Astrocyte (in vitro differentiated cells and primary cell): ENCODE measurements at places on chromosomes 1 and 21.

DNA sequence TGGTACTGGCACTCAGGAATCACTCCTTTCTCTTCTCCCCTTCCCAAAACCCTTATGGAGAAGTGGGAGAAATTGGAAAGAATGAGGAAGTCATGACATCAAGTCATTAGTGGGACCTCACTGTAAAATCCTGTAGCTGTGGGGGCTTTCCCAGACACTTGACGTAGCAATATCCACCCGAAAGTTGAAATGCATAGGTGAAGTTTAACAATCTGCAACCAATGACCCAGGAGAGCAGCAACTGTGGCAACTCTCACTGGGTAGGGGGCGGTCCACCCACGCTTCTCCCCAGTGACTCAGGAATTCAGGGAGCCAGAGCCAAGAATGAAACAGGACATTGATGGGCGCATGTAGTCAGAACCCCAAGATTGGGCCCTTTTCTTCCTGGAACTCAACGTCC lies 27.0 kb downstream of the ABCA4 start:
- peak; percentile 74 for DNase-seq

- no peak for DNase-seq
Measured at GRCh38 chr1:46199233-46199749, 1.1 kb upstream of the POMGNT1 start.

DNA sequence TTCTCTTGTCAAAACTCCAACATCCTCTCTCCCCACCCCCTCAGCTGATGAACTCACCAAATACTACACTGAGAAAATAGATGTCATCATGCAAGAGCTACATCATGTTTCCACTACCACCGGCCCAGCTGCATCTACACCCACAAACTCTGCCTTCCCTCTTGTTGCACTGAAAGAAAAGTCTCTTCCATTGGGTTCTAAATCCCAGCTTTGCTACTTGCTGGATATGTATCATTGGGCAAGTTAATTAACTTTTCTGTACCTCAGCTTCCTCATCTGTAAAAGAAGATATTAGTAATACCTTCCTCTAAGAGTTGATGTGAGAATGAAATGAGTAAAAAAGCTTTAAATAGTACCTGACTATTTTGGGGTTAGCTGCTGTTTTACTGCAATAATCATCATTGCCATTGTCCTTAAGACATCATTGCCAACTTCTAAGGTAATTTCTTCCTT lies 108.6 kb downstream of the OLFML2B start:
- DNase-seq, result no peak

- DNase-seq, result no peak
Measured at GRCh38 chr1:113891631-113892220, 4.3 kb upstream of the BCL2L15 start.

- DNase-seq, result no peak
Measured at GRCh38 chr1:53634571-53634979, 104.4 kb downstream of the GLIS1 start.

DNA sequence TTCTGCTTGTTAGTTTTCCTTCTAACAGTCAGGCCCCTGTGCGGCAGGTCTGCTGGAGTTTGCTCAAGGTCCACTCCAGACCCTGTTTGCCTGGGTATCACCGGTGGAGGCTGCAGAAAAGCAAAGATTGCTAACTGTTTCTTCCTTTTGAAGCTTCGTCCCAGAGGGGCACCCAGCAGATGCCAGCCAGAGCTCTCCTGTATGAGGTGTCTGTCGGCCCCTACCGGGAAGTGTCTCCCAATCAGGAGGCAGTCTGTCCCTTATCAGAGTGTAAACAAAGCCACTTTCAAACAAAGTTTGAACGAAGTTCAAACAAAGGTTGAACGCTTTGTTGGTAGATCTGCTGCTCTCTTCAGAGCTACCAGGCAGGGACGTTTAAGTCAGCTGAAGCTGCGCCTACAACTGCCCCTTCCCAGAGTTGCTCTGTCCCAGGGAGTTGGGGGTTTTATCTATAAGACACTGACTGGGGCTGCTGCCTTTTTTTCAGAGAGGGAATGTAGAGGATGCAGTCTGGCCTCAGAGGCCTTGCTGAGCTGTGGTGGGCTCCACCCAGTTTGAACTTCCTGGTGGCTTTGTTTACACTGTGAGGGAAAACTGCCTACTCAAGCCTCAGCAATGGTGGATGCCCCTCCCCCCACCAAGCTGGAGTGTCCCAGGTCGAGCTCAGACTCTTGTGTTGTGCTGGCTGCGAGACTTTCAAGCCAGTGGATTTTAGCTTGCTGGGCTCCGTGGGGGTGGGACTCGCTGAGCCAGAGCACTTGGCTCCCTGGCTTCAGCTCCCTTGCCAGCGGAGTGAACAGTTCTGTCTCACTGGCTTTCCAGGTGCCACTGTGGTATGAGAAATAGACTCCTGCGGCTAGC lies 401.8 kb downstream of the SRGAP2C start:
- DNase-seq, result no peak

DNA sequence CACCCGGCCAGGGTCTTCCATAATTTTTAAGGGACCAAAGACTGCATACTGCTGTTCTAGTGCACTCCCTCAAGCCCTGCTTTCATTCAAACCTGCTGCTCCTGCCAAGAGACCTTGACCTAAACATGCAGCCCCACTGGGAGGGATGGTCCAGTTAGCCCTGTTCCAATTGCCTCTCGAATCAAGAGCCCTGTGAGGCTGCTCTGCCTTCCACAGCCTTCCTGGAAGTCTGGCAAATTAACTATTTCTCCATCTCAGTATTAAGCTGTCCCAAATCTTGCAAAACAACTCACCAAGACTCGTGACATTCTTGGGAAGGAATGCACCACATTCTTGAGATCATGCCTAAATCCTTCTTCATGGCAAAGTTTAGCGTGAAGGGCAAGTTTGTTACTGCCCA lies 231.3 kb downstream of the C1orf94 start:
- DNase-seq, result no peak

DNA sequence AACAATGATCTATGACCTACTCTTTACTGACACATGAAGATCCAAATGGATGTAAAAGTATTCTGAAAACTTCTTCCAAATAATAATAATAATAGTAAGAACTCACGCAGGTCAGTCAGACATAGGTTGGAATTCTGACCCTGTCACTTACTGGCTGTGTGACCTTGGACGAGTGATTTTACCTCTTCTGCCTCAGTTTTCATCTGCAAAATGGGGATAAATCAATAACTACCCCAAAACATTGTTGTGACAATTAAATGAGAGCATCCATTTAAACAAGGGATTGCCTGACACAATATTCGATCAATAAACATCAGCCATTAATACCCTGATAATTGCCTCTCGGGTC lies 556 bp downstream of the MECR start:
- no peak for DNase-seq

GRCh38 chr1:181353526-181353925 lies 129.8 kb upstream of the CACNA1E start:
- DNase-seq, result no peak

DNA sequence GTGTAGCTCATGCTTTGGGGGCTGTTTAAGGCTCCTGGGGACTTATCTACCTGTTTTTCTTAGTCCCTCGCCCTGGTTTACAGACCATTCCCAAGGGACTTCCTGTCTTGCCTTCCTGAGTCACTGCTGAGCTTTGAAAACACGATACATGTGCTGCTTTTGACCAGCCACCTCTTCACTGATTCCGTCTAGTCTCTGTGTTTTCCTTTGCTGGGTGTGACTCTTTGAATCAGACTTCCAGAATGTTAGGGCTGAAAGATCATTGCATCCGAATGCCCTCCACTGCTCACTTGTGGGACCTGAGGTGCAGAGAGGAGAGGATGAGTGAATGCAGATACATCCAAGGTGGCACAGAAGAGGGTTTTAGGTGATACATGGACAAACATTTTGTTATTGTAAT lies 35.4 kb upstream of the CITED4 start:
- peak; percentile 50 for DNase-seq
